ENCODE measurements at places on chromosomes 1 and 21.

DNA sequence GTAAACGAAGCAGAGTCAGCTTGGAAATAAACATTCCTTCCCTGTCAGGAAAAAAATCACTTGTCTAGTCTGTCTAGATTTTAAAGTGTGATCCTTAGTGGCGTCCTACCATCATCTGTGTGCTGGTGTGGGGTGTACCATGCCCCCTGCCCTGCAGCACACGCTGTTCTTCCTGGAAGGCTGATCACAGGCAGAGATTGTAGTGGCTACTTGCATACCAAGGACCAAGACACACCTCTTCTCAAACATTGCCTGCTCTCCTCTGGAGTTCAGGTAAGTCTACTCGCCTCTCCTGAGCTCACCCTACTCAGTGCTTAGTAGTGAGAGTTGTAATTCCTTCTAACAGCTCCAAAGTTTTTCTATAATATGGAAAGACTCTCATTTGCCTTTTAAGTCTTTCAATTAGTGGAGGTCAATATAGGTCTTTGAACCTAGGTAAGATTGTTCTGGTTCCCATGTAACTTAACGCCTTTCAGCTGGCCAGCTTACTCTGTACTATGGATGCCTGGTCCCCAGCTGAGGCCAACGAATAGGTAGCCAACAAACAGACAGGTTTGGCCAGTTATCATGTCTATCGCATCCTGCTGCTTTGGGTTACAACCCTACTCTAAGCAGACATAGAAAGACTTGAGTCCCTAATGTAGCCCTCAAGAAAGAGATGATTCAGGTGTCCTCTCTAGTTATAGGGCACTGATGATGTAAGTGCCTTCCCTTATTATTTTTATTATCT, 55.4 kb downstream of the XCL1 start:
- DNase-seq = no peak

- peak; percentile 83 for DNase-seq
Observed at GRCh38 chr1:206464456-206464964, 5.8 kb upstream of the IKBKE start.

DNA sequence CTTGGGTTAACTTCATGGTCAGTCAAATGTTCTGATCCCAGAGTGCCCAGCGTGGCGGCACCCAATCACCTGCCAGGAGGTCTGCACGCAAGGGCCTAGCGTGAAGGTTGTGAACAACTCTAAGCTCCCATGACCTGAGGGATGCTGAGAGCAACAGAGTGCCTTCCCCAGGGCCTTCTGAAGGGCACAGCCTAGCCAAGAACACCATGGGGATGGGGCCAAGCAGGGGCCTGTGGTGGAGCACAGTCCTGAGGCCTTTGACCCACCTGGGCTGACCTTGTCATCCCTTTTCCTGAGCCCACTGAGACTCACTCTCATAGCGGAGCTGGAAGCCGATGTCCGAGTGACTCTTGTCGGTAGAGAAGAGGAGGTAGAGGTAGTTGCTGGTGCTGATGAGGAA, 138.8 kb upstream of the HMGB4 start:
- no peak for DNase-seq

DNA sequence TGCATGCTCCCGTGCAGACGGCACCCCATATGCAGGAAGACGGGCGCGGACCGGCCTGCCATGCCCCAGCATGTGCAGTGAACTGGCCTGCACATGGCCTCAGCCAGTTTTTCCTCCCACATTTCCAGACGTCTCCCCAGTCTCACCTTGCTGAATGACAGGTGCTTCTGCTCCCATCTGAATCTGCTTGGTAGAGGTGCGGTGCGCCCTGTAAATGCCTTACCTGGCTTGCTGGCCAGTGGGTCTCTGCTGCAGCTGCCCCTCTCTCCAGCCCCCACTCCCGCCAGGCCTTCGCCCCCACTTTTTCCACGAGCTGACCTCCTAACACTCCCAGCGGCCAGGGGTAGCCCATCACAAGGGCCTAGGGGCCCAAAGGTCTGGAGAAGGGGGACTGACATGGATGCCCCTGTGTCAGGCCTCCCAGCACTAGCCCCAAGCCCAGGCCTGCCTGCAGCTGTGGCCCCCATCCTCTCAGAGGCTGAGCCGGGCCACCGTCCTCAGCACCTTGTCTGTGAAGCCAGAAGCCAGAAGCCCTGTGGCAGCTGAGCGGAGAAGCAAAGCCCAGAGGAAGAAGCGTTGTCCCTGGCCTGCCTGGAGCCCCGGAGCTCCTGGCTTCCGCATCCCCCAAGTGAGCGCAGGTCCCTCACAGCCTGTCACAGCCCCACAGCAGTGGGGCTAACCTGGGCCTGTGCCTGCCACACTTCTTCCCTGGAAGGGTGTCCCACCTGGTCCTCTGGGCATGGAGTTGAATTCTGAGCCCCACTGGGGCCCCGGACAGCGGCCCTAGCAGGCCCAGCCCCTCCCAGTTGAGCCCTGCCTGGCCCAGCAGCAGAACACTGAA, 3.7 kb upstream of the SLC19A1 start:
- no peak for DNase-seq

DNA sequence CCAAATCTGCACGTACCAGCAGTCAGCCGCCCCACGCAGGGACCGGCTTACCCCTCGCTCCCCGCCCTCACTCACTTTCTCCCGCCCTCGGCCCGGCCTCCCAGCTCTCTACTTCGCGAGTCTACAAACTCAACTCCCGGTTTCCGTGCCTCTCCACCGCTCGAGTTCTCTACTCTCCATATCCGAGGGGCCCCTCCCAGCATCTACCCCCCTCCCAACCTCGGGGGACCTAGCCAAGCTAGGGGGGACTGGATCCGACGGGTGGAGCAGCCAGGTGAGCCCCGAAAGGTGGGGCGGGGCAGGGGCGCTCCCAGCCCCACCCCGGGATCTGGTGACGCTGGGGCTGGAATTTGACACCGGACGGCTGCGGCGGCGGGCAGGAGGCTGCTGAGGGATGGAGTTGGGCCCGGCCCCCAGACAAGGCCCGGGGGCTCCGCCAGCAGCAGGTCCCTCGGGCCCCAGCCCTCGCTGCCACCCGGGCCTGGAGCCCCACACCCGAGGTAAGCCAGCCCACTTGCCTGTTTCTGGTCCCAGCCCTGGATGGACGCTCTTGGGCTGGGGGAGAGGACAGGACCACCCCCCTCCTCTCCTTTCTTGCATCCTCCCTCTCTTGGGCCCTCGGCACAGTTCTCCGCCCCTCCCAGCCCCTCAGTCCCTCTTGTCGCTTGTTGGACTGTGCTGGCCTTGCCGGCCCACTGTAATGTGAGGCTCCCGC, at the start of gene ARTN:
Gene ARTN (plus strand): TSS at position 416 of the 715 bp plus-strand sequence. CDS start 1,856 bp downstream, outside the sequence.
- DNase-seq = no peak

- DNase-seq = no peak
Observed at GRCh38 chr1:90384193-90384592, 332.9 kb downstream of the BARHL2 start.

DNA sequence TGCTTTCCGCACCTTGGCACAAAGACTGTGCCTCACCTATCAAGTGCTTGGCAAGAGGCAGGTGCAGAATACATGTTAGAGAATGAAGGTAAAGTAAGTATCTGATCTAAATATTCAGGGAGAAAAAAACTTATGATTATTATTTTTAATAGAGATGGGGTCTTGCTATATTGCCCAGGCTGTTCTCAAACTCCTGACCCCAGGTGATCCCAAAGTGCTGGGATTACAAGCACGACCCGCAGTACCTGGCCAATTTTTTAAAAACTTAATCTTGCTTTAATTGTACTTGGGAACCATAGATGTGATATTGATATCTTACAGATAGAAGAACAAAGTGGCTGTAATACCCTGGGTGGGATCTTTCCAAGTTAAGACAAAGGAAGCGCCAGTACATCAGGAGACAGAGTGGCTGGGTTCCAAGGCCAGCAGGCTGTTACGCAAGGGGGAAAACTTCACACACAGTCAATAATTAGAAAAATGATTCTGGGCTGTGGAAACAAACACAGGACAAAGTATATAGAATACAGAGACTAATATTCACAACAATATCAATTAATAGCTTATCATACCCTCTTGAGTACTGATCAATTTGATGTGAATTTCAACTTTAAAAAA, 58.6 kb upstream of the ATP1A1 start:
- no peak for DNase-seq

DNA sequence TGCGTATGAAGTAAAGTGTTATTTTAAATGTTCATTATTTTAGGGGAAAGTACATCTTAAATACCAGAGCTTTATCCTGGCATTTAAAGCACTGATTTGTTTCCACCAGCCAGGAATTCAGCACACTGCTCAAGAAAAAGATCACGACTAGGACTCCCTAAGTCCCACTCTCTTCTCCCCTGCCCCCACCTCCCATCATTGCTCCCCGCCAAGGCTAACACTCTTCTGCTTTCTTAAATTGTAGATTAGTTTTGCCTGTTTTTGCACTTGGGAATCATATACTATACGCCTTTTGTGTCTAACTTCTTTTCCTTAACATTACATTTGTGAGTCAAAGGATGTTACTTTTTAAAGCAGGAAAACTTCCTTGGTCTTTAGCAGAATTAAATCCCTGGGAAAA, 37.5 kb upstream of the C1orf105 start:
- no peak for DNase-seq

DNA sequence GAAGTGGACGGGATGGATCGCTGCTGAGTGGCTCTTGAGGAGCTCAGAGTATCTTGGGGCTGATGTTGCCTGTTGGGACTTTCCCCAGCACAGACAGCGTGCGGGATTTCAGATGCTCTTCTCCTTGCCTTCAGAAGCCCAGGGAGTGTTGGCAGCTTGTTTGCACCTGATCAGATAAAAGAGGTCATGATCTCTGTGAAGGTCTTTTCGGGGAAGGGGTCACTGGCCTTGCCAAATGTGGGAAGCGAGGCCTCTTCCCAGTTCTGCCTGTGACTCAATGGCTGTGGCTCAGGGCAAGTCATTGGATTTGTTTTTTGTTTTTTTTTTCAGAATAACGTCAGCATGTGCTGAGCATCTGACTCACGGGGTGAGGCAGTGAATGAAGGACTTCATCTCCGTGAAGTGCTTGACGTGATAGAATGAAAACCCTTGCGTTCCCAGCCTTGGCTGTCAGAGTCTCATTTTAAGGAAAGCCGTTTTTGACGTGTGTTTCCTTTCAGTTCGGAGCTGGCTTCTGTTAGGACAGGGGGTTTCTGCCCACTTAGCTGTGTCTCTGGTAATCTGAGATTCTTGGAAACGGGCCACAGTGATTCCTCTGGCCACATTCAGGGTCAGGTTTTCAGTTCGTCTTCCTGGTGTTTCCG, 46.7 kb downstream of the GALNT2 start:
- DNase-seq = peak; percentile 87

- DNase-seq = no peak
Observed at GRCh38 chr1:92464588-92465255, 22.0 kb downstream of the GFI1 start.

GRCh38 chr1:232111611-232112010, 485.0 kb downstream of the DISC1 start:
- no peak for DNase-seq

DNA sequence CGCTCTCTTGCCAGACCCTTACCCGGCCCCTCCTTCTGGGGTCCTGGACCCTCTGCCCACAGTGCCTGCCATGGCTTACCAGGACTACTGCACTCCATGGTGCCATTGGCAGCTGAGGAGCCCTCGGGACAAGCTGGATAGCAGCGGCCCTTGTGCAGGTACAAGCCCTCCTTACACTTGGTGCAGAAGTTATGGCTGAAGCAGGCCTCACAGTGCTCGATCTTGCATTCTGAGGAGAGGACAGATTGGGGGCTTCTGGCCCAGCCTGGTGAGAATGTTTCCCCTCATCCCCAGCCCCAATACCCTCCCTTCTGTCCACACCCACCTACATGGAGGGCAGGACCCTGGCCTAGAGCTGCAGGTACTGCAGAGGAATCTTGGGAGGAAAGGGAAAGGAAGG, 18.4 kb upstream of the GNL2 start:
- DNase-seq = no peak

GRCh38 chr1:215219372-215219771, 136.8 kb downstream of the KCNK2 start:
- no peak for DNase-seq

DNA sequence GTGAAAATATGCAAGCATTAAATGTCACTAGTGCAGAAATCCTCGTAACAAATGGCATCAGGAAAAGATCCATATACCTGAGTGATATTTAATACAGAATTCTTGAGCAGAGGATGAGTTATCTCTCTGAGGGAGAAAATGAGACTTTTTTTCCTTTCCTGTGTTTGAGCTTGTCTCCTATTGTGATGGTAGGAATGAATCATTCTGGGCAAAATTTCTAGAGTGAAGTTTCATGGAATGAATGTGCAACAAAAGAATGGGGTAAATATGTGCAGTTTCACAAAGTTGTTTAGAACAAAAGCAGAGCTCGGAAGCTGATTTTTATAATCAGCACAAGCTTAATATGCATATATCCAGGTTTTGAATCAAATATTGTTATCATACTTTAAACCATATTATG, 4.6 kb downstream of the CTPS1 start:
- DNase-seq = peak; percentile 56

DNA sequence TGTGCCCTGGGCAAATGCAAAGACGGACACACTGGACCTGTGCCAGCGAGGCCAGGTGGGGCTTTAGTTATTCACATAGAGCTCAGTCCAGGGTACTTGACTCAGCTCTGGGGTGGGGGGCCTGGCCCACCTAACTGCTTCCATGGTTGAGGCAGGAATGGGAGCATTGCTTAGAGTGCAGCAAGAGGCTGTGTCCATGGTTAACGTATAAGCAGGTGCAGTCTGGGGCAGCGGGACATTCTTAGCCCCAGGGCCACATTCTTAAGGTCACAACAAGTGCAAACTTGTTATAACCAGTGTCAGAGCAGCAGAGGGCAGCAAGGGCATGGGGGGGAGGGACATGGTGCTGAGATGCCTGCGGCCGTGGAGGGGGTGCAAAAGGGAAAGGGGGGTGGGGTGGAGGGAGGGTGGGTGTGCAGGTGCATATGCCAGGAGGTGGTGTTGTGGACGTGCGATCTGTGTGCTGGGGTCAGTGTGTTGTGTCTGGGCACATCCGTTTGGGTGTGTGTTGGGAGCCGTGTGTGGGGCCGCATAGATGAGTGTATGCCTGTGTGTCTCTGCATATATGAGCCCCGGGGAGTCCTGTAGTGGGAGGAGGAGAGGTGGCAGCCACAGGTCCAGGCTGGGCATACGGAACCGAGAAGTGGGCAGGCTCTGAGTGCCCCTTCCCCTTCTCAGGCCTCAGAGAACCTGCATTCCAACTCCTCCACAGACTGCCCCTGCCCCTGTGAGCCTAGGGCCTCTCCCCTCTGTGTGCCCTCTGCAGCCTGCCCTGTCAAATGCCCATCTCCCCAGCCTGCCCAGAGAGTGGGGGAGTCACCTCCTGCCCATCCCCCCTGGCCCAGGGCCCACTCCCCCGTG, 8.4 kb downstream of the KCNJ10 start:
- DNase-seq = no peak

DNA sequence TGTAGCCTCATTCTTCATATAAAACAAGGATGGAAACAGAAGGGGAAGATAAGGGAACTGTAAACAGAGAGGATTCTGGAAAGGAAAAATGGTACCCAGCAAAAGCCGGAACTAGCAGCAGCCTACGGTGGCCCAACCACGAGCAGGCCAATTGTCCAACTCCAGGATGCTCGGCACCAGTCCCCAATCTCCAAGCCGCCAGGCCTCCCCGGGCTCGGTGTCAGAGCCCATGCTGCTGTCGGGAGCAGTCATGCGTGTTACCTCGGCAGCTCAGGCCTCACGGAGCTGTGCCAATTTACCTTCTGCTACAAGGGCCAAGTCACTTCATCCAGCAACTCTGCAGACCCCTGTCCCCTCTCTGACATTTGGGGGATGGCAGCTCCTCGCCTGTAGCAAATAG, 130.8 kb downstream of the ZBTB18 start:
- DNase-seq = no peak
